ENCODE measurements at places on chromosomes 16 and 17.

- no peak for DNase-seq
Measured at GRCh38 chr16:70778901-70779309, 22.1 kb downstream of the VAC14 start.

- DNase-seq: no peak
Measured at GRCh38 chr17:12688382-12688781, 22.7 kb downstream of the MYOCD start.

- DNase-seq: peak; percentile 46
Measured at GRCh38 chr17:66200685-66201092, 8.8 kb upstream of the CEP112 start.

GRCh38 chr16:1533443-1533951 is at the start of gene TMEM204:
Gene TMEM204 (plus strand): TSS chr16:1533666. CDS start chr16:1534276, 610 bp downstream.
- peak; percentile 55 for DNase-seq

GRCh38 chr16:71406724-71407123 is 35.1 kb downstream of the TLE7 start:
- DNase-seq: no peak

DNA sequence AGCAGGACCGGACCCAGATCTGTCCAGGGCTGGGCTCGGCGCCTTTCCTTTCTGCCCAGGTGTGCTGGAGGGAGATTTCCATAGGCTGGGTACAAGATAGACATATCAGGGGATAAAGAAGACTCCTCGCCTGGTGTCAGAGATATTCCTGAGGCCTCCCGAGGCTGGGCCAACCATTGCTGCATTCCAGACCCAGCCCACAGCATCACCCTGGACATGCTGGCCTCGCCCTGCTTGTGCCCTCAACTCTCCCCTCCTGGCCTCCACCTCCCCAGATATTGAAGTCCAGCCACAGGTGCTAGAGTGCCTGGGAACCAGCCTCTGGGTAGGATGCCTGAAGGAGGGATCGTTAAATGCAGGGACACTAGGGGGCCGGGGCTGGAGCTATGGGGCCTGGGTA is 2.1 kb downstream of the CD300LG start:
- no peak for DNase-seq

All from activated CD4-positive, alpha-beta T cell treated with anti-CD3 and anti-CD28 coated beads, Interleukin-2, amount 50 U/mL, for 48 hours (primary cell).